Activated T-helper 17 cell treated with anti-CD3 and anti-CD28 coated beads, Interleukin-2, amount 50 U/mL, for 72 hours (primary cell): ENCODE measurements at places on chromosomes 2 and 18. TPM values are rescaled to one million over a fixed set of nuclear protein-coding genes. Genes with fewer than 3 reads are reported as not detected.

Gene DAPL1
- total RNA-seq, result not detected

Gene GCKR
- not detected for total RNA-seq

Gene COL4A4
- total RNA-seq, result 0.08 TPM

Gene TP53I3
- 3.0 TPM for total RNA-seq

Gene RESP18
- not detected for total RNA-seq

Gene GRB14
- total RNA-seq, result not detected

Gene ASB18
- total RNA-seq, result not detected

Gene PRSS56
- total RNA-seq, result not detected

Gene DPP4
- 34.6 TPM for total RNA-seq

Gene SLC40A1
- 1.1 TPM for total RNA-seq

Gene VWC2L
- not detected for total RNA-seq

Gene DUSP2
- 82.0 TPM for total RNA-seq

Gene BMP10
- total RNA-seq, result not detected

Gene EIF5B
- total RNA-seq, result 77.8 TPM

Gene RGPD3
- 0.26 TPM for total RNA-seq

Gene SERPINB12
- not detected for total RNA-seq

Gene CROCC2
- total RNA-seq, result not detected

Gene TRAF3IP1
- 3.4 TPM for total RNA-seq

Gene ATL2
- total RNA-seq, result 30.9 TPM

Gene IL36A
- not detected for total RNA-seq

Gene REG3G
- not detected for total RNA-seq

Gene IWS1
- total RNA-seq, result 43.8 TPM

Gene FOXI3
- not detected for total RNA-seq

Gene LIPG
- total RNA-seq, result not detected

Gene TTC27
- total RNA-seq, result 19.5 TPM

Gene NYAP2
- 0.19 TPM for total RNA-seq

Gene TFPI
- total RNA-seq, result 0.13 TPM

Gene EFEMP1
- not detected for total RNA-seq
